Lower lobe of right lung (tissue), 2 donors: ENCODE measurements at places on chromosomes 4 and X.

GRCh38 chr4:105093975-105094374, 52.7 kb upstream of the TET2 start:
- no peaks in the 10 kb centered on the region for H3K36me3 ChIP-seq
- no peaks in the 10 kb centered on the region for H3K4me1 ChIP-seq
- H3K27me3 ChIP-seq = no peaks in the 10 kb centered on the region

DNA sequence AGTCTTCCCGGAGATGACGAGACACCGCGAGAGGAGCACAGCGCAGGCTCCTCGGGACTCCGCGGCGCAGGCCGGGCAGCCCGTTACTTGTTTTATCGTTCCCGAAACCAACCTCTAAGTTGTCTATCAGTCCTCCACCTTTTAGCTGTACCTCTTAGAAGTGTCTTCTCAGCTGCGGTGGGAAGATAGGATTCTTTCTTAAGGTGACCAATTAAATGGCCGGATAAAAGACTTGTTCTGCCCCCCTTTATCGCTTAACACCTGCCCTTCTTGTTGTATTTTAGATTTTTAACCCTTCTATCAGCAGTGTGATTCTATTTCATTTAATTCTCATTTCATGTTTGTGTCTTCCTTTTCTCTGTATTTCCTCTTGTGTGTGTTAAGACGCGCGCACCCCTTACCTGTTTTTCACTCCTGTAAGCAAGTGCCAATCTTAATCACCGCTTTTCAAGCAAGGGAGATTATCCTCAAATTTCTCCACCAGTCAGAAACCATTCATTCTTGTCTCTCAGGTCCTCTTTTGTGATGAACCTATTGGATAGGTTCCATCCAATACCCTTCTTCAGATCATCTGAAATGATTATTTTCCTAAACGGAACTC, at the start of gene SLC9B2:
SLC9B2 (minus strand) TSS at position 15 of the 601 bp plus-strand sequence. CDS start 9,211 bp downstream, outside the sequence.
- DNase-seq = no peak
- peaks cover 16% of the 10 kb centered on the region for H3K36me3 ChIP-seq
- no peaks in the 10 kb centered on the region for H3K27me3 ChIP-seq

DNA sequence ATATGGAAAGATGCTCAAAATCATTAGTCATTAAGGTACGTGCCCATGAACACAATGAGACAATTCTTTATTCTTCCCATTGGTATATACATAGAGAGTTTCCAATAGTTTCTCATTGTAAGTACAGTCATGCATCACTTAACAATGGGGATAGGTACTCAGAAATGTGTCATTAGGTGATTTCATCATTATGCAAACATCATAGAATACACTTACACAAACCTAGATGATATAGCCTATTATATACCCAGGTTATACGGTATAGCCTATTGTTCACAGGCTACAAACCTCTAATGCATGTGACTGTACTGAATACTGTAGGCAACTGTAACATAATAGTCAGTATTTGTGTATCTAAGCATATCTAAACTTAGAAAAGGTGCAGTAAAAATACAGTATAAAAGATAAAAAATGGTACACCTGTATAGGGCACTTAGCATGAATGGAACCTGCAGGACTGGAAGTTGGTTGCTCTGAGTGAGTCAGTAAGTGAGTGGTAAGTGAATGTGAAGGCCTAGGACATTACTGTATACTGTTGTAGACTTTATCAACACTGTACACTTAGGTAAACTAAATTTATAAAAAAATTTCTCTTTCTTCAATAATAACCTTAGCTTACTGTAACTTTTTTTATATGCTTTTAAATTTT, 49.6 kb downstream of the KLHL13 start:
- no peaks in the 10 kb centered on the region for H3K36me3 ChIP-seq
- H3K27ac ChIP-seq = no peak overlapping the region
- no peak for DNase-seq
- H3K27me3 ChIP-seq = no peaks in the 10 kb centered on the region
- no peak overlapping the region for H3K4me3 ChIP-seq

DNA sequence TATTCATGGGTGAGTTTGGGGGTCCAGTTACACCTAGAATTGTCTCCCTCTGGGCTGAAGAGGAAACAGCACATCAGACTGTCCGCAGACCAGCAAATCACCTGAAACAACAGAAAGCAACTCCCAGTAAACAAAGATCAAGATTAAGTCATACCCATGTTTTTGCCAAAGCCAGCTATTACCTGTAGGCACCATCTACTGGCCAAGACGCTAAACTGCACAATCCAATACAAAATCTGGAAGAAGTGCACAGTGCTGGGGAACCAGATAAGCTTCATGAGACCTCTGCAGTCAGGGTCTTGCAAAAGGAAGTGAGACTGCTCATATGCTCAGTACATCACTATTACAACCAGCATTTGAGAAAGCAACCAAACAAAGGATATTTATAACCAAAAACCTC, 157.5 kb upstream of the ITM2A start:
- no peaks in the 10 kb centered on the region for H3K36me3 ChIP-seq
- no peaks in the 10 kb centered on the region for H3K27me3 ChIP-seq
